ENCODE measurements at places on chromosomes 3 and 15.

DNA sequence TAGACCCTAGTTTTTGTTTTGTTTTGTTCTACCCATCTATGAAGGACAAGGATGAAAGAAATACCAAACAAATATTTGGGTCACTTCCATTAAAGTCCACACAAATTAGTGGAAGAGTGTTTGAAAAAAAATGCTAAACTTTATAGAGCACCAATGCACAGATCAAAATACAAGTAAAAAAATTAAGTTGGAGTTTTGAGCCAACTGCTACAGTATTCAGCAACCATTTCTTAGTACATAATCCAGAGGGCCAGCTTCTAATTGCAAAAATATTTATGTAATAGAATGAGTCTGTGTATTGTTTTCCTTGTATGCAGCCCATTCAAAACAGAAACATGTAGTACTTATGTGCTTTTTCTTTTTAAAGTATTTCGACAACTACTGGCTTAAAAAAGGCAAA, 121.1 kb downstream of the CBLB start:
- peak; percentile 78 for DNase-seq

GRCh38 chr3:170440344-170440743, 21.7 kb downstream of the CLDN11 start:
- no peak for DNase-seq

GRCh38 chr3:125033616-125034015, 22.2 kb downstream of the HEG1 start:
- DNase-seq, result no peak

- peak; percentile 71 for DNase-seq
These were observed 319.2 kb downstream of the SLC9A9 start for GRCh38 chr3:143529018-143529478.

DNA sequence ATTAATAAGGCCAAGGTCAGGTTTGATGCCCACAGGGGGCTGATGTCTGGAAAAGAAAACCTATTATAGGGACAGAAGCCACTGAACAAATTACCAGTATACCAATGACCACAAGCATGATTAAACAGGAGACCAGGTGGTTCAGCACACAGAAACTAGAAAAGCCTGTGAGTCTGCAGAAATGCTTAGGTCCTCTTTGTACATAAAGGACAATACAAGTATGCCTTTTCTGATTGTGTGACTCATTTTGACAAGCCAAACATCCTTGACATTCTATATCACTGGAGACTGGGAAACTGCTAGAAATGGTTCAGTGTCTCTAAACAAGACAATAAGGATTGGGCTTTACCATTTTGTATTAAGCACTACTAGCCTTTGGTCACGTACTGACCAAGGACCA, 113.2 kb upstream of the MYO5C start:
- no peak for DNase-seq

DNA sequence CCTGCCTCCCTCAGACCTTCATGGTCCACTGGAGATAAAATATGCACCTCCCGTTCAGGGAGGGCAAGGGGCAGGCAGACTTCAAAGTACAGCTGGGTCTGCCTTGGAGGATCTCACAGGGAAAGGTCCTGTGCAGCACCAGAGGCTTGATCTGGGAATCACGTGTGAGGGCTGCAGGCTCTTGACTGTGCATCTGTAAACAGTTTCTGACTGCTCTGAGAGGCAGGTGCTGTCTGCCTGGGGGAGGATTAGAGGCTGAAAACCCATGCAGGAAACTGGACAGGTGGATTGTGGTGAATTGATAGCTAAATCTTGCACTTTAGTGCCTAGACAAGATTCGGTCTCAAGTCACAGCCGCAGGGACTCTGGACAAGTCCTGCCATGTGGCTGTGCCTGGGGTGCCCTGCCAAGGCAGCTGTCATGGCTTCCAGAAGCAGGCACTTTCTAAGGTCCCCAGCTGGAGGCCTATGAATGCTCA, 239.3 kb downstream of the EPHB1 start:
- DNase-seq, result no peak

GRCh38 chr3:146431240-146431639, 38.1 kb downstream of the PLSCR2 start:
- DNase-seq, result peak; percentile 64

DNA sequence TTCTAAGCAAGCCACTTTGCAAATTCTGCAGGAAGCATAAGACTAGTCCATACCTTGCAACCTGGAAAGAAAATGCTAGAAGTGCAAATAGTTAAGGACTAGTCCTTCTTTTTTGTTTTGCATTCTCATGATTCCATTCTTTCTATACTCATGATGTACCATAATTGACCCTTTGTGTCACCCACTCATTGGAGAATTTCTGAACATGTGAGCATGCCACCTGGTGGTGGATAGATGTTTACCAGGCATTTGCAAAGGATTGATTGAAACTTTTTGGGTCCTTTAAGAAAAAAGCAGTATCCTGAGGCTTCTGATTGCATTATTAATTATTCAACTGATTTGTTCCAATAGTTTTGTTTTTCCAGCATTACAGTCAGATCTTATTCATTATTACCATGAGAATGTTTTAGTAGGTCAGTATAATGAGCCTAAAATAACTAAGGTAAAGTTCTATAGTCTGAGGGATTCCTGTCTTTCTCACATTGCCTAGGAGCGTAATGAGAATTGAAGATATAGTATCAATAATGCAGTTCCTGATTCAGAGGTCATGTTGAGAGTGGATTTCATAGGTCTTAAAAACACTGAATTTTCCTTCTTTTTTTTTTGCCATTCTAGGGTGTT, 20.2 kb upstream of the DIPK2A start:
- DNase-seq, result peak; percentile 79

DNA sequence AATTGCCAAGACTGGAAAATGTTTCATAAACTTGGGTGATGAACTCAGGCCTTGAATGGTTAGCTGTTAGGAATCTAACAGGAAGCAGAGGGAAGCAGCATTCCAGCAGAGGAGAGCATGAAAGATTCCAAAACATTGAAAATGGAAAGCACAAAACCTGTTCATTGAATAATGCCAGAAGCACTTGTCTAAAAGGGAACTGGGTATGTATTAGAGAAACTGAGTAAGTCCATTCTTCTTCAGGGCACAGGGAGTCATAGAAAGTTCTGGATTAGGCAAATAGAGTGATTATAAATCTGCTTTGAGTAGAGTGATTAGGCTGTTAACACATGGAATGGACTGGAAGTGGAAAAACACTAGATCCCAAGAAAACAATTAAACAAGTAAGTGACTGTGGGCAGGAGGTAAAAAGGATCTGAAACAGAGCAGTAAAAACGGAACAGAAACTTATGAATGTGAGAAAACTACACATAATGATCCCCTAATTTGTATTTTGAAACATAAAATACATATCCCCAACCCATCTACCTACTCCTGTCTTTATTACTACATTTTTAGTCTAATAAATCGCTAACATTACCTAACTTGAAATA, 343.4 kb downstream of the TBC1D5 start:
- DNase-seq, result no peak

GRCh38 chr3:88013592-88013991, 45.2 kb downstream of the CGGBP1 start:
- DNase-seq, result no peak

GRCh38 chr15:76197703-76198455, 113.4 kb downstream of the ETFA start:
- DNase-seq, result no peak

DNA sequence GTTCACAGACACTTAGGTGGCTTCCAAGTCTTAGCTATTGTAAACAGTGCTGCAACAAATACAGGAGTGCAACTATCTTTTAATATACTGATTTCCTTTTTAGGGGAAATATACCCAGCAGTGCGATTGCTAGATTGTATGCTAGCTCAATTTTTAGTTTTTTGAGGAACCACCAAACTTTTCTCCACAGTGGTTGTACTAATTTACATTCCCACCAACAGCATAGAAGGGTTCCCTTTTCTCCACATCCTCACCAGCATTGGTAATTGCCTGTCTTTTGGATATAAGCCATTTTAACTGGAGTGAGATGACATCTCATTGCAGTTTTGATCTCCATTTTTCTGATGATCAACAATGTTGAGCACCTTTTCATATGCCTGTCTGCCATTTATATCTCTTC, 58.9 kb downstream of the ZNF148 start:
- no peak for DNase-seq

DNA sequence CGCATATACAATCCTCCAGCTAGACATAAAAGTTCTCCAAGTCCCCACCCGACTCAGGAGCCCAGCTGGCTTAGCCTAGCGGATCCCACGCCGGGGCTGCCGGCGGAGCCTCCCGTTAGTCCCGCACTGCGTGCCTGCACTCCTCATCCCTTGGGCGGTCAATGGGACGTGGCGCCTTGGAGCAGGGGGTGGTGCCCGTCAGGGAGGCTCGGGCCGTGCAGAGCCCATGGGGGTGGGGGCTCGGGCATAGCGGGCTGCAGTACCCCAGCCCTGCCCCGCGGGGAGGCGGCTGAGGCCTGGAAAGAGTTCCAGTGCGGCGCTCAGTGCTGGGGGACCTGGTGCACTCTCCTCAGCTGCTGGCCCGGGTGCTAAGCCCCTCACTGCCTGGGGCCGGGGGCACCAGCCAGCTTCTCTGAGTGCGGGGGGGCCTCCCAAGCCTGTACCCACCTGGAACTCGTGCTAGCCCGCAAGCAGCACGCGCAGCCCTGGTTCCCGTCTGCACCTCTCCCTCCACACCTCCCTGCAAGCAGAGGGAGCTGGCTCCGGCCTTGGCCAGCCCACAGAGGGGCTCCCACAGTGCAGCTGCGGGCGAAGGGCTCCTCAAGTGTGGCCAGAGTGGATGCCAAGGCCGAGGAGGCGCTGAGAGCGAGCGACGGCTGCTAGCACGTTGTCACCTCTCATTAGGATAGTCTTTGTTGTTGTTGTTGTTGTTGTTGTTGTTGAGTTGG, 12.2 kb upstream of the CCDC50 start:
- DNase-seq, result no peak

GRCh38 chr3:71600646-71601288, 17.2 kb upstream of the FOXP1 start:
- DNase-seq, result no peak

DNA sequence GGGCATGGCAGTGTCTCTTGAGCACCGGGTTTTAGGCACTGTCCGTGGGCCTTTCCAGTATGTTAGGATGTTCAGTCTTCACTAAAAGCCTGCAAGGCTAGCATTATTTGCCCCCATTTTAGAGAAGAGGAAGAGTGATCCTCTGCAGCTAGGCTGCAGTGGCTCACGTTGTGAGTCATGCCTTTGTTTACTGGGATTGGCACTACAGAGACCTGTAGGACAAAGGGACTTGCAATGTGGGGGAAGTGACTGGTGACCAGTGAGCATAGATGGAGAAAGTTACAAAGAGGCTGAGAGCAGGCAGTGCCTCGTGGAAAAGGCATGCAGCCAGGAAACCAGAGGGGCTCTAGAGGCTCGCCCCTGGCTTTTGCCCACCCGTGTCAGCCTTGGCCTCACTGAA, 26.8 kb upstream of the CPNE9 start:
- DNase-seq, result no peak
